ENCODE measurements at places on chromosomes 6 and 20. TPM values are rescaled to one million over a fixed set of nuclear protein-coding genes. Genes with fewer than 3 reads are reported as not detected.

GRCh38 chr6:28747631-28748157, 176.1 kb downstream of the TRIM27 start:
- DNase-seq, result peak; percentile 85

DNA sequence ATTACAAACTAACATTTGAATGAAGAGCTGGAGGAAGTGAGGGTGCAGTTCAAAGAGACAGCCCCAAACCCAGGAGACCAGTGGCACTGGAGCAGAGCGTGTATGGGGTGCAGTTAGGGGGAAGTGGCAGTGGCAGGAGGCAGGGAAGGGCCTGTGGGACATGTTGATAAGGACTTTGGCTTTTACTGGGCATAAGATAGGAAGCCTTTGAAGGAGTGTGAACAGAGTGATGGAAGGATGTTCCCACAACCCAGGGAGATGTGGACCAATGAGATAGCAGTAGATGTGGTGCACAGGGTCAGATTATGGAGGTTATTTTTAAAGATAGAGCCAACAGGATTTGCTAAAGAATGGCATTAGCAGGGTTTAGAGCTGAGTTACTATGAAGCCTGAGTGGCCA, 56.4 kb downstream of the AIG1 start:
- no peak for DNase-seq

- peak; percentile 31 for DNase-seq
These were observed 749.3 kb downstream of the TENT5A start for GRCh38 chr6:81003156-81003555.

DNA sequence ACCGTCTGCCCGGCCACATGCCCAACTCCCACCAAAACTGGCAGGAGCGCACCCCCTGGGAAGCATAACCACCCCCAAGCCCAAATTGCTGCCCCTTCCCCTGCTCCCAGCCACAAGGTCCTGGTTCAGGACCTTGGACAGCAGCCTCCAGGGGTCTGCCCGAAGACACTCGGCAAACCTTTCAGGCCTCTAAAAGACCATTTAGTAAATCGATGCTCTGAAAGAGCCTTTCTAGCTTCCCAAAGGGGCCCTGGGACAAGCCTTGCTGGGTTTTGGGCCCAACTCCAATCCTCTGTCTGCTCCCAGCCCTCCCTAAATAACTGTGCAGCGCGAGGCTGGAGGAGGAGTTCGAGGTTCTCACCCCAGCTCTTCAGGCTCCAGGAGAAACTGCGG, 30.5 kb downstream of the GRM4 start:
- peak; percentile 2 for DNase-seq

DNA sequence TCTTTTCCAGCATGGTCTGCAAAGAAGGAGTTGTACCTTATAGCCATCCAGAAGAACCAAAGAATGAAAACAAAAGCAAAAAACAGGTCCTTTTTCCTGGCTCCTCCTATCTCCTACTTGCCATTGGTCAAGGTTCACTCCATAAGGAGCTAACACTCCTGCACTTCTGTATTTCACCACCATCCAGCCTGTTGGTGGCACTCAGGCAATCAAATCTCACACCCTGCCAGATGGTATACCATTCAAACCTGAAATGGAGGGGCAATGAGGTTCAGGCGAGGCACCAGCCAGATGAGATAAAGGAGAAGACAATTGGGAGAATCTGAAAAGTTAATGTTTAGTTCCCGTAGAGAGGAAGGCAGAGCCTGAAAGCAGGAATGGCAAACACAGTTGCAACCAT, 203.8 kb downstream of the ALDH8A1 start:
- no peak for DNase-seq

GRCh38 chr6:20610636-20611370, 76.5 kb downstream of the CDKAL1 start:
- DNase-seq, result no peak

DNA sequence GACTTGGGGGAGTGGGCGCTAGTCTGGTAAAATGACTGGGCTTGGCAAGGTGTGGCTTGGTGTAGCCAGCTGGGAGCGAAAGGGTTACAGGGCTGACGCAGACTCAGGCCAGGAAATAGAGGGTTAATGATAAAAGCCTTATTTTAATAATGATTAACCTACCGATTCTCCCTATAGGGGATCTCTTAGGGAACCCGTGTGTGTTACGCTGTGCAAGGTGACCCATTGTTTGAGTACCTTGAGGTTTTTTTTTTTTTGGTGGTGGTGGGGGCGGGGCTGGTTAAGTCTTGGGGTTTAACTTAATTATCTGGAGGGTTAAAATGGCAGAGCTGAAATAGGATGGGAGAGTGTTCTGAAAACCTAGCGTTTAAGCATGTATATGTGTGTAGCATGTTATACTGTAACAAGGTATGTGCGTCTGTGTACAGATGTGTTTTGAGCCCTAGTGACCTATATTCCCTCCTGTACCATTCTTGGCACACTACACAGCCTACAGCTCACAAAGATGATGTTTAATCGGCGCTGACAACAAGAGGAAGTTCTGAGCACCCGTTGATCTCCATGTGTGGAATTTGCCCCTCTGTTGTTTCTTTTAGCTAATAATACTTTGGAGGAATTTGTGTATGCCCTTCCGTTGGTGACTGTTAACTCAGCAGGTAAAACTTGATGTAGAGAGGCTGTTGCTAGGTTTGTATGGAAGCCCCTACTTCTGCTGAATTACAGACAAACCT, 1.3 kb downstream of the CARMIL1 start:
- no peak for DNase-seq

DNA sequence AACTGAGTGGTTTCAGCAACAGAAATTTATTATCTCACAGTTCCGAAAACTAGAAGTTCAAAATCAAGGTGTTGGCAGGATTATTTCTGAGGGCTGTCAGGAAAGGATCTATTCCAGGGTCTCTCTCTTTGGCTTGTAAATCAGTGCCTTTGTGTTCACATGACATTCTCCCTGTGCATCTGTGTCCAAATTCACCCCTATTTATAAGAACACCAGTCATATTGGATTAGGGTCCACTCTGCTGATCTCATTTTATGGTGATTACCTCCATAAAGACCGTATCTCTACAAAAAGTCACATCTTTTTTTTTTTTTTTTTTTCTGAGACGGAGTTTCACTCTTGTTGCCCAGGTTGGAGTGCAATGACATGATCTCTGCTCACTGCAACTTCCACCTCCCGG, 68.6 kb upstream of the MARCKS start:
- DNase-seq, result no peak

DNA sequence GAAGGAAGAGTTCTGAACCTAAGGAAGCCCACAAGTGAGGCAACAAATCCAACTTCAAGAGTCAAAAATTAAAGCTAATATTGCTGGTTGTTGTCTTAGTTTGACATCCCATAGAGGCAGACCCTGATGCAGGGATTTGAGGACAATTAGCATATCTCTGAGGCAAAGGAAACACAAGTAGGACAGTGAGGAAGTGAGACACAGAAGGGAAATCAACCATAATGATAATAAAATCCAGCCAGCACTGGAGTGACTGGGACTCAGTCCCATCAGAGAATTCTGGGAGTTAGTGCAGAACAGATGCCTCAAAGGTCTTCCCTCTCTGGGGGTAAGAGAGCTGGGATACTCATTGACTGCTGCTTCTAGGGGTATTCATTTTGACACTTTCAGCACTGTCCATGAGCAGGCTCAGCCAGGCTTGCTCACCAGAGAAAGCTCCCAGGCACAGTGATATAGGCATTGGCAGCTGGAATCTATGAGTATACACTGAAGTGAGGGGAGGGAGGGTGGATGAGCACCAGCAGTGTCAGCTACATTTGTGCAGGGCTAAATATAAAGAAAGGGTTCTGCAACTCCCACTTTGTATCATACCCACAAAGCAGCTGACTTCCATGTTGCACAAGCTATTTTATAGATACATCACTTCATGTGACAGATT, 43.4 kb upstream of the SPTLC3 start:
- peak; percentile 73 for DNase-seq

DNA sequence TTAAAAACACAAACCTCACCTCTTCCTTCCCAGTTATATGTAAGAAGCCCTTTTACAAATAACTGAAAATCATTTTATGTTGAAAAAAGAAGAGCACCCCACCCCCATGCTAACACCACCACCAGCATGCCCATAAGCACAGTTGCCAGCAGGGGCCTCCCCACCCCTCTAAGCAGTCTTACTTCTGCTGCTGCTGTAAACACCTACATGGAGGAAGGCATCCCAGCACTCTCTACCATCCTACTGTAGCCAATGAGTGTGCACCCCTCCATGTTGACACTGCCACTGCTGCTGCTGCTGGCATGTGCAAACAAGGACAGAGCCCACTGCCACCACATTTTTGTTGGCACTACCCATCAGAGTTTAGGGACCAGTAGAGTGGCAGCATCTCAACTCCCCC, 49.6 kb upstream of the PHIP start:
- no peak for DNase-seq

- DNase-seq, result no peak
These were observed 50.3 kb downstream of the ANKRD6 start for GRCh38 chr6:89483111-89483720.

- no peak for DNase-seq
These were observed 281.4 kb upstream of the SOX4 start for GRCh38 chr6:21312118-21312517.

- DNase-seq, result no peak
These were observed 80.4 kb downstream of the JPH2 start for GRCh38 chr20:44106615-44107014.

DNA sequence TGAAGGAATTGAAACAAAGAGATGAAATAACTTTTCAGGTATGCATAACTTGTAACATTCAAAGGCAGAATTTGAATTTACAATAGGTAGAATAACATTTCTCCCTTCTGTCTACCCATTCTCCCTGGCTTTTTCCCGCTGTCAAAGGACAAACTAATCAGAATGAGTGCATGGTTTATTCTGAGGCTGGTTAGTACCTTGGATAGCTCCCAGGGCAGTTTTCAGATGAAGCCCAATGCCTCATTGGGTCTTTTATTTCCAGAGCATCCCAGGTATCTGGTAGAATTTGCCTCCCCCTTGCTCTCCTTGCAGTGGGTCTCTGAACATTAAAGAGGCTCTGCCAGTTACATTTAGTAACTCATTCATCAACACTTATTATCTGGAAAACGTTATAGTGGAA, 665.5 kb downstream of the BCKDHB start:
- peak; percentile 53 for DNase-seq

DNA sequence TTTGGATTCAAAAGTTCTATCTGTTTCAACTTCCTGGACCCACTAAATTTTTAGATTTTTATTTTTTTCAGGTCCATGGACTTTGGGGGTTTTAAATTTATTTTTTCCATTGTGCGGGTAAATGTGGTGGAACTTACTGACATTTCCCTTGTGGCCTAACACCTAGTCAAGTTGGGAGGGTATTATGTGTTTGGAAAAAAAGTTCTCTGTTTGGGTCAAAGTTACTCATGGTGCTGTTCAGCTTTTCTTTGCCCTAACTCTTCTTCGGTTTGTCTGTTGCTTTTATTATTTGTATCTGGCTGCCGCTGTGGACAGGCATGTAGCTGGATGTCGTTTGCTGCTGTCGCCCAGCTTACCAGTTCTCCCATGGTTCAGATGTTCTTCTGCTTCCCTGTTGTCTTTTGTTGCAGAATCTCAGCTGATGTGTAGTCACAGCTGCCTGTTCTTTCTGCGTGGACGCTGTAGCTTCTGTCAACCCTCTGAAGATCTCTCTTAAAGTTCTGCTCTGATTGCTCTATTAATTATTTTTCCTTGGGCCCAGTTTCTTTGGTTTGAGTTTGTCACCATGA, 7.9 kb downstream of the IGF2R start:
- no peak for DNase-seq

DNA sequence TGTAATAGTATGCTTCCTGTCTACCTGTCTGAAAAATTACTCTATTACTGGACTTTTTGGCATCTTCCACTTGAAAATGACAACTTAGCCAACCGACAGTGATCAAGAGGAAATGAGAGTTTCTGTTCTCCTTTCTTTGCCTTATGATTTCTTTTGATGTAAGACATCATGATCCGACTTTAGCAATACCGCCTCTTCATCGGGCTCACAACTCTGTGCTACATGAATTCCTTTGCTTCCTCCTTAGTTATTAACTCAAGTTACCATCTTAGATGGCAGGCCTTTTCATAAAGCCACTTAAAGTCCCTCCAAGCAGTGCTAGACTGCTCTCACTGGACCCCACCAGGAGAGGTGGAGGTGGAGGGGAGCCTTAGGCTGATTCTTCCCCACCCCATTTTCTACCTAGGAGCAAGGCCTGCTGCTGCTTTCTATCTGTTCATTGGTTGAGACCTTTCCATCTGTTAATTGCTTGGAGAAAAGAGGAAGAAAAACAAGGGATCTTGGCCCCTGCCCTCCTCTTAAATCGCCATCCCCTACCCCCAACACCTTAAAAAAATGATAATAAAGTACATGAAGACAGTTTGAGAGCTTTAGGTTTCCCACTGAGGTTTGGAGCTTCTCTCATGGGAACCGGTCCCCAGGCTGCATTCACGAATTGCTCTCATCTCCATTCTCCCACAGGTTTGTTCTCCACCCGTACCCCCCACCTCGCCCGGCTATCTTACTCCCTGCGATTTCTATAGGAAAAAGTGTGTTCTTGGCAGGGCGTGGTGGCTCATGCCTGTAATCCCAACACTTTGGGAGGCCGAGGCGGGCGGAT, 21.6 kb upstream of the MCM3 start:
- no peak for DNase-seq

GRCh38 chr6:390914-391558, 516 bp upstream of the IRF4 start:
- peak; percentile 10 for DNase-seq

GRCh38 chr6:455835-456234, 64.3 kb downstream of the IRF4 start:
- no peak for DNase-seq

GRCh38 chr6:167678102-167679101, 148.3 kb upstream of the AFDN start:
- no peak for DNase-seq

GRCh38 chr6:129678463-129678862, 31.5 kb downstream of the ARHGAP18 start:
- DNase-seq, result peak; percentile 30

DNA sequence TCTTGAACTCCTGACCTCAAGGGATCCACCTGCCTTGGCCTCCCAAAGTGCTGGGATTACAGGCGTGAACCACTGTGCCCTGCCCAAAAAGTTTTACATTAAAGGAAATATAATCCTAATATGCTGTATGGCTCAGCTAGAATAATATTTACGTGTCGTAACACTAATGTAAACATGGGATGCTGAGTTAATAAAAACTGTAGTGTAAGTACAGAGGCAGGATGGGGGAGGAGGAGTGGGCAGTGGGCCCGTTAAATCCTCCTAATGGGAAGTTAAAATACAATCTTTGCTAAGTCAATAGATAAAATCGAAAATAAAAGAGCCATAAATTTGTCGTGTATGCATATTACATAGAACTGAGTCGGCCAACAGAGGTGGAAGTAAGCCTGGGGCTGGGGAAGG, 12.1 kb upstream of the IP6K3 start:
- DNase-seq, result no peak

GRCh38 chr6:78810146-78810545, 57.2 kb upstream of the IRAK1BP1 start:
- DNase-seq, result peak; percentile 44

The MYB gene
- total RNA-seq, result 1.6 TPM

The DAAM2 gene
- 109 TPM for total RNA-seq

The CCDC170 gene
- not detected for total RNA-seq

The SEMG1 gene
- total RNA-seq, result not detected

The BANF2 gene
- total RNA-seq, result not detected

The SLC22A1 gene
- 0.19 TPM for total RNA-seq

All from LHCN-M2 (cell line).